ENCODE measurements at places on chromosomes 12 and 14.

GRCh38 chr12:83664650-83665049 is 977.9 kb downstream of the TMTC2 start:
- no peak for DNase-seq

GRCh38 chr14:96953875-96954185 is 156.6 kb downstream of the VRK1 start:
- no peak for DNase-seq

DNA sequence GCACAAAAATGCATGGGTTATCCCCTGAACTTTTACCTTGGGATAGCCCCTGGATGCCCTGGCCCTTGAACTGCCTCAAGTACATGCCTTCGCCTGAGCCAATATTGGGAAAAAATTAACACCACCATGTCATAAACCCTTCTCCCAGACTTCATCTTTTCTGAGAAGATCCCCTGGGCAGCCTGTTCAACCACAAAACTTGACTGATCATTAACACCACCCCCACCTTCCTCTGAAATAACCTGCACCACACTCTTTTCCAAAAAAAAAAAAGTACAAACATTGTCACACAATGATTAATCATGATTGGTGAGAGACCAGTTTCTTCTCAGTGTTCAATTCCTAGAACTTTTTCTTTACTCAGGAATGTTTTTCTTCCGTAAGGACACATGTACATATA is 217.9 kb downstream of the PAX9 start:
- DNase-seq = no peak

GRCh38 chr12:43097471-43097870 is 454.5 kb downstream of the ADAMTS20 start:
- no peak for DNase-seq

DNA sequence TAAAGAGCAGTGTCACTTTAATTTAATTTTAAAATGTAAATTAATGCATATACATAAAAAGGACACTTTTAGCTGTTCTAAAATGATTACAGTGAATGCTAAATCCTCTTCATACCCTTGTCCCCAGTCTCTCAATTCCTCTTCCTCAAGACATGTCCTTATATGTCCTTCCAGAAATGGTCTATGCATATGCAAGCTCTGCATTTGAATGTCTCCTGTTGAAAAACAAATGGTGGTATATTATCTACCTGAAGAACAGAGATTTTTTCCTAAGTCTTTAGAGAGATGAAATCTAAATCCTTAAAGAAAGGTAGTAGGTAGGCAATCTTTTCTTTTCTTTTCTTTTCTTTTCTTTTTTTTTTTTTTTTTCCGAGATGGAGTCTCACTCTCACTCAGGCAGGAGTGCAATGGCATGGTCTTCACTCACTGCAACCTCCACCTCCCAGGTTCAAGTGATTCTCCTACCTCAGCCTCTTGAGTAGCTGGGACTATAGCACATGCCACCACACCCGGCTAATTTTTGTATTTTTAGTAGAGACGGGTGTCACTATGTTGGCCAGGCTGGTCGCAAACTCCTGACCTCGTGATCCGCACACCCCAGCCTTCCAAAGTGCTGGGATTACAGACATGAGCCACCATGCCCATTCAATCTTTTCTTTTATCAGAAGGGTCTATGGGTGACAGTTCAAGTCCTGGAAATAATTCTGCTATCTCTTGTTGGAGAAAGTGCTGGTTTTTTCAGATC is 180.5 kb downstream of the PRKCH start:
- DNase-seq = no peak

DNA sequence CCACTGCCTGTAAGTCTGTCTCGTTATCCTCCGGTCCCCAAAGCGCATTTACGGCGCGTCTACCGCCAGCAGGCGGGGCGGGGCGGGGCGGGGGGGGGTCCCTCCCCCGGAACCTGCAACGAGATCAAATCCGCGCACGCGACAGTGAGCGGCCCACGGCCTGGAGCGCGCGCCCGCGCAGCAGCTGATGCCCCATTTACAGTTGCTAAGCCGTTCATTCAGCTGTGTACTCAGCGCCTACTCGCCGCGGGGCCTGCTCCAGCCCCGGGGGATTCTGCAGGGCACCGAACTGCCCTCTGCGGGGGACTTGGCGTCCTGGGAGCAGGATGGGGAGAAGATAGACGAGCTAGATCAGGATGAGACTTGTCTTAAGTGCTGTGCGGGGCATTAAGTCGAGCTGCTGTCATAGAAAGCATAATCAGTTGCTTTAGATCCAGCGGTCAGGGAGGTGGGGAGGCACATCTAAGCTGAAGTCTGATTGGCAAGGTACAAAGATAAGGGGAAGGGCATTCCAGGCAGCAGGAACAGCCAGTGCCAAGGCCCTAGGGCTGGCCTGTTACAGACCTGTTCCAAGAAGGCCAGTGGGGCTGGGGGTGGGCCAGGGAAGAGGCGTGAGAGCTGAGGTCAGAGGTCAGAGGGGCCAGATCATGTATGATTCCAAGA is 1.4 kb upstream of the CCDC85C start:
- peak; percentile 81 for DNase-seq

GRCh38 chr12:111443586-111443985 is 37.9 kb downstream of the SH2B3 start:
- peak; percentile 25 for DNase-seq

- DNase-seq = no peak
These were observed 446 bp upstream of the ZNF641 start for GRCh38 chr12:48351022-48351708.

DNA sequence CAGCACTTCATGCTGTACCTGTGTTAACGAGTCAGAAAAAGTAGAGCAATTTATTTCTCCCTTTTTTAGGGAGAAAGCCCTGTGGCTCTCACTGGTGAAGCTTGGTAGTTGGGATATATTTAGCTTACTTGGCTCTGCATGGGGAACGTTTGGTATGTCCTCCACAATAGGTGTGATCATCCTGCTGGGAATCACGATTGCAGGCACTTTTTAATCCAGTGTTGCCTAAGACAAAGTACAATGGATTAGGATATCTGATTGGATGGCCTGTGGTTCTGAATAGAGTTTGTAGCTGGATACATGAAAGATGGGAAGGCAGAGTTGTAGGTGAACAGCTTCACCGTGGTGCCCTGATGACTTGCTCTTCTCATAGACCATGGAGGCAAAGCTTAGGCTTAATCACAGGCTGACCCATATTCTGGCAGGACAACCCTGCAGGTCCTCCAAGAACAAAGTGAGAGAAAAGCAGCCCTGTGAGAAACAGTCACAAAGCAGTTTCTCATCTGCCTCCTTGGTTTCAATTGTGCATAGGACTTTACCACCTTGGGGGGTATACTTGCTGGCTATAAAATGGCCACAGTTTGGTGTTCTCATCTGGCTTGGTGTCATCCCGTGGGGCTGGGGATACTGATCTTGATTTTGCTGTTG is 7.5 kb downstream of the RESF1 start:
- no peak for DNase-seq

DNA sequence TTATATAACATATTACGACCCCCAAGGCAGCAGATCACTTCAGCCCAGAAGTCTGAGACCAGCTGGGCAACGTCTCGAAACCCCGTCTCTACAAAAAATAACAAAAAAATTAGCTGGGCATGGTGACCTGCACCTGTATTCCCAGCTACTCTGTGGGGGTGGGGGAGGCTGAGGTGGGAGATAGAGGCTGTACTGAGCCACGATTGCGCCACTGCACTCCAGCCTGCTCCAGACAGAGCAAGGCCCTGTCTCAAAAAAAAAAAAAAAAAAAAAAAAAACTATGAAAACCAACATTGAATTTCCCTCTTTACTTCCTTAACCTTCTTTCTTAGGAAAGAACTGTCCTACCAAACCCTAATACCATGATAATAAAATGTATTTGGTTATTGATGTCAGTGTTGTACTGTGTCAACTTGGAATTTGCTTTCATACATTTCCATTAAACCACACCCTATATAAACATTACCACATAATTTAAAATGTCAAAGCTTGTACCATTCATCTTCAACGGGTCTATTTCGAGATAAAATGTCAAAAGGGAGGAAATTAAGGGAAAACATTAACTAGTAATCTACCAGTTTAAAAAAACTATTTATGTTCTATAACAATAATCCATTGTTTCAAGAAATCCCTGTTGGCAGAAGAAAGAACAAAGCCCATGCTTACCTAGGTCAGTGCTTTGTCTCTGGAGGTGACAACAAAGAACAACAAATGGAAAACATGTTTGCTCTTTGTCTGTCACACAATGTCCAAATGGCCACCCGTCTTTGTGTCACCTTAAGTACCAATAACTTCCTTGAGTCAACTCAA is 17.4 kb downstream of the GALNT4 start:
- DNase-seq = no peak

GRCh38 chr14:92383805-92384204 is 60.8 kb downstream of the SLC24A4 start:
- DNase-seq = no peak

- no peak for DNase-seq
These were observed 3.7 kb downstream of the HIF1A start for GRCh38 chr14:61699027-61699426.

DNA sequence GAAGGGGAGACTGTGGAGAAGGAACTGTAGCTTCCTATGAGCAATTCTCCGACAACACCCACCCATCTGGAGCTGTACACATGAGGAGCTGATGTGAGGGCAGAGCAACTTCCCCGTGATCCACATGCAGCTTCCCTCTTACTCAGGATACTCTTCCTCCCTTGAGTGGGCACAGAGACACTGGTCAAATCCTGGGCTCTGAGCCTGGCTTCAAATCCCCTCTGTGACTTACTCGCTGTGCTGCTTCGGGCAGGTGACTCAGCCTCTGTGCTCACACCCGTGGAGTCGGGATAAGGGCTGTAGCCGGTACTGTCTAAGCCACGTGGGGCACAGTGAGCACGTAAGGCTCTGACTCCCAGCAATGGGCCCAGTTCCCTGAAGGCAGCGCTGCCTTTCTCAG is 31.1 kb downstream of the ZFYVE21 start:
- DNase-seq = no peak

GRCh38 chr12:88854260-88854659 is 274.0 kb upstream of the KITLG start:
- no peak for DNase-seq

DNA sequence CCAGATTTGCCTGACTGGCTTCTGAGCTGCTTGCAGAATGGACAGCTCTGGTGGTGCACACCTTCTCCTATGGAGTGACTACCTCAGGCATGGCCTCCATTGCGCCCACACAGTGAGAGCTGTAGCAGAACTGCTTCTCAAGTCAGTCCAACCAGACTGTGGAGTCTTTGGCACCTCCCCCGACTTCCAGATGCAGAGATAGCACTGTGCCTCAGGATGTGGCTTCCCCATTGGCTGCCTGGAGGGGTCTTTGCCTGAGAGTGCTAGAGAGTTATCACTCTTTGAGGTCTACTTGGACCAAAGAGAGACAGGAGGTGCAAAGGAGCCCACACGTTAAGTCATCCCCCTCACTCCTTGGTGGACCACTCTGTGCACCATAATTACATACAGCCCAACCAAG is 44.8 kb upstream of the FRS2 start:
- no peak for DNase-seq

GRCh38 chr14:31024577-31025366 is 677 bp upstream of the AP4S1 start:
- no peak for DNase-seq

DNA sequence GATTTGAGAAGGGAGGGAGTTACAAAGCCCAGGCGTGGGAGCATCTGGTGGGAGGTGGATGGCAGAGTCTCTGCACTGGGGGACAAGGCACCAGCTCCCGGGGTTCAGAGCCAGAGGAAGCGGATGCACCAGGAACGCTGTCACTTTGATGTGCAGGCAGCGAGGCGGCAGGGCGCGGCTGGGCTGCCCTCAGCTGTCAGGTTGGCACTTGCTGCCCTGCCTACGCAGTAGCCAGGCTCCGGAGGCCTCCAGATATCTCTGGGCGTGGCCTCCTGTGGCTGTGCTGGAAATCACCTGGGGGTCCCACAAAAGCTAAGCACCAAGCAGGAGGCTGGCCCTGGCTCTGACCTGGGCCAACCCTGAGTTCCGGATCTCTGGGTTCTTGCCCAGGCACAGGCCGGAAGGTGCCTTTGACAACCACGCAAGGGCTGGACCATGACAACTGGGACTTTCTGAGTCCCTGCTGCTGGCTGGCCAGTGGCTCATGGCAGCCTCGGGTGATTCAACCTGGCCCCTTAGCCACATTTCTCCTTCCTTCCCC is 62.1 kb upstream of the MAP1LC3B2 start:
- DNase-seq = no peak

GRCh38 chr12:121536054-121536898 is 44.5 kb downstream of the KDM2B start:
- peak; percentile 95 for DNase-seq

GRCh38 chr14:76133103-76133502 is 18.6 kb upstream of the GPATCH2L start:
- no peak for DNase-seq

- no peak for DNase-seq
These were observed 129.3 kb upstream of the PMCH start for GRCh38 chr12:102326982-102327381.

GRCh38 chr12:48261773-48262172 is 58.7 kb upstream of the OR10AD1 start:
- no peak for DNase-seq

DNA sequence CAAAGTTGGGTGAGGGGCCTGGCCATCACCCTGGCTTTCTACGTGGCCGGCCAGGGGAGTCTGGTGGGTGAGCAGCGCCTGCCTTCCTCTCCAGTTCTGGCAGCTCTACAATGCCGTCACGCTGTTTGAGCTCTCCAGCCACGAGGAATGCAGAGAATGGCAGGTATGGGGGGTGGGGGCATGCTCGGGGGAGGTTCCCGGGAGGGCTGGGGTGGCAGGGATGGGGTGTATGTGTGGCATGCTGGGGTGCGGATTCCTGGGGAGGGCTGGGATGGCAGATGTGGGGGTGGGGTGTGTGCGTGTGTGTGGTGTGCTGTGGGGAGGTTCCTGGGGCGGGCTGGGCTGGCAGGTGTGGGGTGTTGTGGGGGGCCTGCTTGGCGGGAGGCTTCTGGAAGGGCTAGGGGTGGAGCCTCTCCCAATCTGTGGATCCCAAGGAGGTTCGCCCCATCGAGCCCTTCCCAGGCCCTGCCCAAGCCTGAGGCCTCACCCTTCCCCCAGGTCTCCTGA is 18.5 kb downstream of the RHOF start:
- DNase-seq = no peak

DNA sequence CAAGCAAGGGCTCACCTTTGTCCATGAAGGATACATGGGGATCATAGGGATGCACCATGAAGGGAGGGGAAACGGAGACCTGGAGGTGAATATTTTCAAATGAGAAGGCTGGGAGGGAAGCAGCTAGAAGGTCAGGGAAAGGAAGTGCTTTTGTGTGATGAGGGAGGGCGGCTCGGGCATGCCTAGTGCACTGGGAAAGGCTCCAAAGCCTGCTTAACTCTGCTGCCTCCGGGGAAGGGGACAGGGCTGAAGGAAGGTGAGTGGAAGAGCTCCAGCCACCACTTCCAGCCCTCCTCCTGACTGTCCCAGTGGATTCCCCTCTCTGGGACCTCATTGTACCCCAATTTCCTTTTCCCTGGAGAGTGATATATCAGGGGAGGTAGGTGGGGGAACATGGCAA is 149.4 kb upstream of the PRMT8 start:
- DNase-seq = no peak

All from B cell (primary cell).